Left renal pelvis (tissue), 4 donors: ENCODE measurements at places on chromosomes 16 and 17.

- no peak for DNase-seq
These were observed 78.9 kb downstream of the CNGB1 start for GRCh38 chr16:57892041-57892440.

GRCh38 chr17:69763503-69763902 is 311.5 kb upstream of the KCNJ16 start:
- no peak for DNase-seq

- DNase-seq: no peak
These were observed 2.2 kb upstream of the BAHCC1 start for GRCh38 chr17:81392909-81393654.

- DNase-seq: no peak
These were observed 24.3 kb upstream of the ZNF750 start for GRCh38 chr17:82863941-82864712.

DNA sequence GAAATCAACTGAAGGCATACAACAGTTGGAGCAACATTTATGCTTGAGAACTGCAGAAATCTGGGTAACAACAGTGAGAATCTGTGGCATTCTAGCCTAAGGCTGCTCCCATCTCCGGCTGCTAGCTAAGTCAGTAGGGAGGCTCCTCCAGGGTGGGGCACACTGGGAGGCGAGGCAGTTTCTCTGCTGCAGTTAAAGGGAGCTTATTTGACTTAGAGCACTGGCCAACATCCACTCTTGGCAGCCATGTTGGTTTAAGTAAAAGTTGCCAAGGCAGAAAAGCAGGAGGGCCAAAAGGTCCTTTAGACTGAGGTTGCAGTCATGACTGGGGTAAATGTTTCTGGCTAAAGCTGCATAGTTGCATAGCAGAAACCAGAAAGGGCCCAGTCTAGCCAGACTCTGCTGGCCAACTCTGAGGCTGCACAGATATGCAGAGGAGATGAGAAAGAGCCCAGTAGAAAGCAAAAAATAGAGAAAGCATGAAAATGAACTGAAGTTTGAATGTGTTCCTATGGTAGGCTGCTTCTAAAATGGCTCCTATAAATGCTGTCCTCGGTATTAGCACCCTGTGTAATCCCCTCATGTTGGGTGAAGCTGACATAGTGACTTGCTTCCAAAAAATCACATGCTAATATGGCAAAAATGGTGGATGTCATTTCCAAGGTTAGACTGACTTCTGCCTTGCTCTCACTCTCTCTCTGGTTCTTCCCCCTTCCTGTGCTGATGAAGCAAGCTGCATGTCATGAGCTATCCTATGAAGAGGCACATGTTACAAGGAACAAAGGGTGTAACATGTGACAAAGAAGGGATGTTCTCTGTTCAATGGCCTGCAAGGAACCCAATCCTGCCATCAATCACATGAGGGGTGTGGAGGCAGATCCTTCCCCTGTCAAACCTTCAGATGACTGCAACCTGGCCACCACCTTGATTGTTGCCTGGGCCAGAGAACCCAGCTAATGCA is 3.7 kb upstream of the C16orf78 start:
- DNase-seq: no peak

DNA sequence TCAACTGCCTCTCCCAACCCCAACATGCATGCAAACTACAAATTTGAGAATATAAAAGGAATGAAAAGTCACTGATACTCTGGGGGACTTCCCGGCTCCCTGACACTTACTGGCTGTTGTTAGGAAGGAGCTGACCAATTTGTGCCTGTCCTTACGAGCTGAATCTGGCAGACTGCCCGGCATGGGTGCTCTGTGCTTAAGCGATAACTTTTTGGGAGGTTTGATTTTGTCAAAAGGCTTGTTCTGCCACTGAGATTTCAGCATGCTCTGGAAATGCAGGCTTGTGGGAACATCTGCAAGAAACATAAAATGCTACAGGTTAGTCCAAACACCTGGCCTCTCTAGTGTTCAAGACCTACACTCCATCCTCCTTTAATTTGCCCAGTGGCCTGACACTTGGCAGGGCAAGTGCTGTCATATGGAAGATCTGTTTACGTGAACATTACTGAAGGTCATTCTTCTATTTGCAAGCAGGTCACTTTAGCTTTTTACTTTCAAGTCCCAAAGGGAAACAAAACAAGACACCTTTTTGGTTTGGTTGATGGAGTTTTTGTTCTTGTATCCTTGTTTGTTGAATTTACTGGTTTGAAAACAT is 40.6 kb downstream of the STH start:
- no peak for DNase-seq

- DNase-seq: no peak
These were observed 10.1 kb downstream of the CORO6 start for GRCh38 chr17:29612404-29613280.

DNA sequence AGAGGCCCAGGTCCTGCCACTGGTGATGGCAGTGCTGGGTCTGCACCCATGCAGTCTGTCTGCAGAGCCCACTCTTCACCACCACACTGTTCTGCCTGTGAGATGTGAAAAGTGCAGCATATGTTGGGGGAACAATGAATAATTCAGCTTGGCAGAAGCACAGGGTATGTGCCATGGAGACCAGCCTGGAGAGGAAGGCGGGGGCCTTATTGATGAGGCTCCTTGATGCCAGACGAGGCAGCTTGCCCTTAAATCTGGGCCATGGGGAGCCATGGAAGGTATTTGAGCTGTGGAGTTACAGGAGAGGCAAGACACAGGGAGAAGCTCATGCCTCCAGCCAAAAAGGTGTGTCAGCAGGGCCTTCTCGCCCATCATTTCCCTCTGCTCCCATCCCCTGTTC is 124.7 kb downstream of the C16orf78 start:
- DNase-seq: no peak

- no peak for DNase-seq
These were observed 46.3 kb downstream of the MRM1 start for GRCh38 chr17:36647636-36648035.

GRCh38 chr16:85514598-85515318 is 98.4 kb upstream of the GSE1 start:
- DNase-seq: no peak

DNA sequence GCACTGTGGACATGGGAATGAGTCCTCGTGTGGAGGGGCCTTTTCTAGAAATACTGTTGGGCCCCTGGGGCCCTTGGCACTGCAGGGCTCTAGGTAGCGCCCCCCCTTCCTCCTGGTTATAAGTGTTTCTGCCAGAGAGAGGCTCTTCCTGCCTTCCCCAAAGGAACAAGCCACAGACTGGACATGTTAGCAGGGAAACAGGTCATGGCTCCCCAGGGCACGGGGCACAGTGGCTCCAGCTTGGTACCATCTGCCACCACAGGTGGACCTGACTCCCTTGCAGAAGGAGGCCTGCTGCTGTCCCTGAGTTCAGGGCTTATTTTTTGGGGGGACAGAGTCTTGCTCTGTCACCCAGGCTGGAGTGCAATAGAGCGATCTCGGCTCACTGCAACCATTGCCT is 8.8 kb downstream of the PDK2 start:
- DNase-seq: no peak

DNA sequence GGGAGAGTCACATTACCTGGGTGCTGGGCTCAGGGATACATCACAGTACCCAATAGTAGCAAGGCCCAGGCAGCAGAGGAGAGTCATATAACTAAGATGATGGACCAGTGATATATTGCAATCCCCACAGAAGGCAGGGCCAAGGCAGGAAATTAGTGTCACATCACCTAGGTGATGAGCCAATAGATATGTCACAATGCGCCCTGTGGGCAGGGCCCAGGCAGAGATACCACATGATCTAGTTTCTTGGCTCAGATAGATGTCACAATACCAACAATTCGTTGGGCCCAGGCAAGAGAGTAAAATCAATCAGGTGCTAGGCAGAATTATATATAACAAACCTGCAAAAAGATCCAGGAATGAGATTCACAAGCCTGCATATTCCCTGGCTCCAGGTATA is 2111.5 kb downstream of the TP53TG3F start:
- no peak for DNase-seq

GRCh38 chr17:69713815-69714214 is 299.3 kb downstream of the MAP2K6 start:
- no peak for DNase-seq

DNA sequence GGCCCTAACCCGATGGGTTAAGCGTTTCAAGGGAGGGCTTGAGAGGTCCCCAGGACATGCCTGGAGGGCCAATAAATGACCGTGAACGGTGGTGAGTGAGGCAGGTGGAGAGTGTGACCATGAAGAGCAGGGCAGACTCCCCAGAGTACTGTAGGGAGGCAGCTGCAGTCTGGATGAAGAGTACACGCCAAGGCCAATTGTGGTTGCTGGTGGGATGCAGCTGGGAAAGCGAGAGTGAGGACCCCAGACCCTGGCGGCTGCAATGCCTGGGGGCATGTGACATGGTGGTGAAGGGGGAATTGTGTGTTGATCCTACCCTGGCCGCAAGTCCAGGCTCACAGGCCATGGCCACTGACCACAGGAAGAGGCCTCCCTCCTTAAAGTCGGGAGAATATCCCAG is 62.9 kb downstream of the TMEM235 start:
- DNase-seq: no peak

GRCh38 chr17:63116967-63117830 is 151.2 kb downstream of the TANC2 start:
- peak; percentile 48 for DNase-seq

GRCh38 chr16:6258056-6258455 is 1074.6 kb upstream of the RBFOX1 start:
- DNase-seq: no peak

DNA sequence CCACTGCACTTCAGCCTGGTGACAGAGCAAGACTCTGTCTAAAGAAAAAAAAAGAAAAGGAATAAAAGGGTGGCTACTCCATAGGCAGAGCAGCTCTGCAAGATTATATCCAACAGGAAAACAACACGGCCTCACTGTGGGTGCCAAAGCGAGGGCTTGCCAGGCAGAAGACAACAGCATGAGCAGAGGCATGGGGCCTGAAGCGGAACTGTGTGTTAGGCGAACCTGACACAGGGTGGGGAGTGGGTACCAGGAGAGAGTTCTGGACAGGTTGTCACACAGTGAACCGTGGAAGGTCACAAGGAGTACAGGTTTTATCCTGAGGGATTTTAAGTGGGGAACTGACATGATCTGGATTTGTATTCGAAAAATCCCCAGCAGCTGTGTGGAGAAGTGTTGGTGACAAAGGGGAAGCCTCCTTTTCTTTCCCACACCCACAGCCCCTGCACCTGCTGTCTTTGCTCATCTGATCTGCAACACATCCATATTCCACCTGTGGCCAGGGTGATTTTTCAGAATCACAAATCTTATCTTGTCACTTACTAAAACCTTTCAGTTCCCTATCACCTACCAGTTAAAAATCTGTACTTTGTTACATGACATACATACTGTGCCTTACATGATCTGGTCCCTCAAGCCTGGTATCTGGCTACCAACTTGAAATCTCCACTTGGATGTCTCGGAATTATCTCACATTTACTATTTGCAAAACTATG is 23.2 kb upstream of the ARHGAP17 start:
- DNase-seq: no peak

DNA sequence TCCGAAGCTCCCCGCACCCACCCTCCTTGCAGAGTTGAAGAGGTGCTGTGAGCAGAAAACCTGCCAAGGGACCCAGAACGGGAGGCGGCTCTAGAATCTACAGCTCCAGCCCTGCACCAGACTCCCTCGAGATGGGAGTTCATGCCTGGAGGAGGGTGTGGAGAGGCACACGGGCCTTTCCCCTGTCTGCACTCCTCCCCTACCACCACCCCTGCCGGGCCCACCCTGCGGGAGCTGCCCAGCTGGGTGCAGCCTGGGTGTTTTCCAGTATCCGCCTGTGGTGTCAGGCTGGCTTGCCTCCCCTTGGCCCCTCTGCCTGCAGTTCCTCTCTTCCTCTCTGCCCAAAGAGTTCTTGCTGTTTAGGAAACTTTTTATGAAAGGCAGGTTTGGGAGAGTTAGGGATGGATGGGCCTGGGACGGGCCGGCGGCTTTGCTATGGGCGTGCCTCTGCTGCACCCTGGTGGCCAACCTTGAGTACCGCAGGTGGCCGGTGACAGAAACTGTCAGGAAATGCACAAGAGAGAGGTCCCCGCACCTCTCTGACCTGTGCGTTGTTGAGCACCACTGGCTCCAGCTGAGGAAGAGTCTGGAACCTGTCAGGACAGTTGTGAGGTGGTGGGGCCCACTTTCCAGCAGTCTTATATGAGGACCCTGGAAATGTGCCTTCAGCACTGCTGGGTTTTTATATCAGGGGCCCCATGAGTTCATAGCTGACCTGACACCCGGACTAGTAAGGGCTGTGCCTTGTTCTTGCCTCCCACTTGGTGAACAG is 354.1 kb downstream of the SEC14L1 start:
- DNase-seq: peak; percentile 51

DNA sequence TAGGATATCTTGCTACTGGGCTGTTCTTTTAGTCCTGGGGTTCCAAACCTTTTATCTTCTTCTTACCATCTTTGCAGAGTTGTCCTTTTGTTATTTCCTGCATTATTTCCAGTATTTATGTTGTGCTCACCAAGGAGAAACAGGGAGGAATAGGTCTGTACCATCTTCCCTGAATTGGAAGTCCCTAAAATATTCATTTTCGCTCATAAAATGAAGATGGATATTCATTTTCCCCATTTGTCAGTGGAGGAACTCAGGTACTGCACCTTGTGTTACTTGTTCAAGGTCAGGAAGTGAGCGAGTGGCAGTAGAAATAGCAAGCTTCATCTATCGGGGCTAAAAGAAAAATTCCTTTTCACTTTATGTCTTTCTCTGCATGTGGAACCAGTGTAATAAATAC is 989.7 kb downstream of the CDH11 start:
- no peak for DNase-seq

DNA sequence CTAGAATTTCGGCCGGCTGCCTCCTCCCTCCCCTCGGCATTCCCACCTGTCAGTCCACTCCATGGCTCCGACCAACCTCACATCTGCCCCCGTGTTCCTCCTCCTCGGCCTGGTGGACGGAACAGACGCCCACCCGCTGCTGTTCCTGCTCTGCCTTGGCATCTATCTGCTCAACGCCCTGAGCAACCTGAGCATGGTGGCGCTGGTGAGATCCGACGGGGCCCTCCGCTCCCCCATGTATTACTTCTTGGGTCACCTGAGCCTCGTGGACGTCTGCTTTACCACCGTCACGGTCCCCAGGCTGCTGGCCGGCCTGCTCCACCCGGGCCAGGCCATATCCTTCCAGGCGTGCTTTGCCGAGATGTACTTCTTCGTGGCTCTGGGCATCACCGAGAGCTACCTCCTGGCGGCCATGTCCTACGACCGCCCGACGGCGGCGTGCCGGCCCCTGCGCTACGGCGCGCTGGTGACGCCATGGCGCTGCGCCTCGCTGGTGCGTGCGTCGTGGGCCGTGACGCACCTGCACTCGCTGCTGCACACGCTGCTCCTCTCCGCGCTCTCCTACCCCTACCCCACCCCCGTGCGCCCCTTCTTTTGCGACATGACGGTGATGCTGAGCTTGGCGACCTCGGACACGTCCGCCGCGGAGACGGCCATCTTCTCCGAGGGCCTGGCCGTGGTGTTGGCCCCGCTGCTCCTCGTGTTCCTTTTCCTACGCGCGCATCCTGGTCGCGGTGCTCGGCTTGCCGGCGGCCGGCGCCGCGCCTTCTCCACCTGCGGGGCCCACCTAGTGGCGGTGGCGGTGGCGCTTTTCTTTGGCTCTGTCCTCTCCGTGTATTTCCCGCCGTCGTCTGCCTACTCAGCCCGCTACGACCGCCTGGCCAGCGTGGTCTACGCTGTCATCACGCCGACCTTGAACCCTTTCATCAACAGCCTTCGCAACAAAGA is at the start of gene OR3A2:
Gene OR3A2, minus strand, starts transcription at position 440 of the 948 bp plus-strand sequence.
- no peak for DNase-seq

GRCh38 chr17:54948380-54948779 is 20.1 kb downstream of the COX11 start:
- DNase-seq: no peak
